Fibroblast of skin of scalp (primary cell): ENCODE measurements at places on chromosomes 2 and 18.

GRCh38 chr2:217909156-217909820, 93.5 kb downstream of the TNS1 start:
- DNase-seq = no peak

- DNase-seq = no peak
These were observed 2.8 kb upstream of the WNT10A start for GRCh38 chr2:218877891-218878290.

GRCh38 chr2:227082286-227082685, 81.7 kb downstream of the COL4A4 start:
- DNase-seq = no peak

DNA sequence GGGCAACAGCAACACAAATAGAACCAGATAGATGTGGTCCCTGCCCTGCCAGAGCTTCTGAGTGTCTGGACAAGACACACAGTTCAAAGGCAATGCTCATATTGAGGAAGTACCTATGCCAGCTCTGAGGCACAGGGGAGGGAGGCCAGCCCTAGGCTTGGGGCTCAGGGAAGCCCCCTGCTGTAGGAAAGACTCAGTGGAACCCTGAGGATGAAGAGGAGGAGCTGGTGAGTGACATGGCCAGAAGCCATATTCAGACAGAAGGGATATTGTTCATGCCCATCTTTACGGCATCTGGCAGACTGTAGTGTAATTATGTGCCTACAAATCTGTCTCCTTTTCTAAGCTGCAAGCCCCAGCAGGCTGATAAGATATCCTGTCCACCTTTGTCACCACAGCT, 8.8 kb downstream of the SIGLEC15 start:
- no peak for DNase-seq

DNA sequence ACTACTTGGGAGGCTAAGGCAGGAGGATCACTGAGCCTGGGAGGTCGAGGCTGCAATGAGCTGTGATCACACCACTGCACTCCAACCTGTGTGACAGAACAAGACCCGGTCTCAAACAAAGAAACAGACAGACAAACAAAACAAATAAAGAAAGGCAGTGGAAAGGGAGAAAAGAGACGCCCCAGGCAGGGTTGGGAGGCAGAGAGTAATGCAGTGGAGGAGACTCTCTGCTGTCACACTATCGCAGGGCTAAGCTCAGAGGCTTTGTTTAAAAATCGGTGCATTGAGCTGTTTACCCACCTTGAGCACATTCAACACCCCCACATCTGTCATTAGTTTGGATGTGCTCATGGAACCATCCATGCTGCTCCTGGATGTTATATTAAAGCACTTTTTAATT, 84.2 kb upstream of the RMP24 start:
- no peak for DNase-seq

- no peak for DNase-seq
These were observed 16.7 kb downstream of the CAPN10 start for GRCh38 chr2:240603081-240603835.

- no peak for DNase-seq
These were observed 9.0 kb upstream of the RNF103 start for GRCh38 chr2:86632672-86633071.

GRCh38 chr18:55405893-55406406, 182.0 kb downstream of the TCF4 start:
- peak; percentile 97 for DNase-seq

DNA sequence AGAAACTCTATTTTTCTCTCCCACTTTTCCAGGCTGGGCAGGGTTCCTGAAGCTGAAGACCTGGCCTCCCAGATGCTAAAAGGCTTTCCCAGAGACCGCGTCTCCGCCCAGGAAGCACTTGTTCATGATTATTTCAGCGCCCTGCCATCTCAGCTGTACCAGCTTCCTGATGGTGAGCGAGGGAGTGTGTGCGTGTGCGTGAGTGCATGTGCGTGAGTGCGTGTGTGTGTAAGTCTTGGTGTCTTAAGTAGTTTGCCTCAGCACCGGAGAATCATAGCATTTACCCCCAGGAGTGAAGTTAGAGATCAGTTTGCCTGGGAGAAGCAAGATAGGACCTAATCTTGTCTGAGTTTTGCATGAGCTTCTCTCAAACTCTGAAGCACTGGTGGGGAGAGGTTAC, 73.7 kb downstream of the CDK15 start:
- DNase-seq = no peak

GRCh38 chr2:168736649-168737445, 65.6 kb upstream of the NOSTRIN start:
- no peak for DNase-seq

DNA sequence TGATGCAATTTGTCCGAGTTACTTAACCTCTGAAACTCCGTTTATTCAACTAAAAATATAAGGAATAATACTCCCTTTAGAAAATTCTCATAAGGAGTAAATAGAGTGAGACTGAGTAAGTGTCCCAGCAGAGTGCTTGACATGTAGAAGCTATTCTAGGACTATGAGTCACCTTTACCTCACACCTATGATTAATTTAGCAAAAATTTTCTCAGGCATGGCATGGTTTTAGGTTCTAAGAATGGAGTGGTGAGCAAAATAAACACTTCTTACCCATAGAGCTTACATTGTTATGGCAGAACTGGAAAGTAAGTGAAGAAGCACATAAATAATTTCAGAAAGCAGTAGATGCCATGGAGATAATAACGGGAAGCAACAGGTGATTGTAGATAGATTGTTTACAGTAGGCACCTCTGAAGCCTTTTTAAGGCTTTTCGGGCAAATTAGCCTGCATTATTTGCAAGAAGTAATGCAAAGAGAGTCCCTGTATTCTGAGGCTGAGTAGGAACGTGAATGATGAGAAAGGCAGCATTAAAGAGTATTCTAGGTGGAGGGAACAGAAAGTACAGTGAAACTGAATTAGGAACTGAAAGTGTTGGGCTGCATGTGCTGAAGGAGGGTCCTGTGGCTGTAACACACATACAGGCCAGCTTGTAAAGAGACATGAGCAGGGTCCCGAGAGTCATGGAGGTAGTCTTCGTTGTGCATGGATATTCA, 209.2 kb downstream of the ZNF407 start:
- peak; percentile 73 for DNase-seq

DNA sequence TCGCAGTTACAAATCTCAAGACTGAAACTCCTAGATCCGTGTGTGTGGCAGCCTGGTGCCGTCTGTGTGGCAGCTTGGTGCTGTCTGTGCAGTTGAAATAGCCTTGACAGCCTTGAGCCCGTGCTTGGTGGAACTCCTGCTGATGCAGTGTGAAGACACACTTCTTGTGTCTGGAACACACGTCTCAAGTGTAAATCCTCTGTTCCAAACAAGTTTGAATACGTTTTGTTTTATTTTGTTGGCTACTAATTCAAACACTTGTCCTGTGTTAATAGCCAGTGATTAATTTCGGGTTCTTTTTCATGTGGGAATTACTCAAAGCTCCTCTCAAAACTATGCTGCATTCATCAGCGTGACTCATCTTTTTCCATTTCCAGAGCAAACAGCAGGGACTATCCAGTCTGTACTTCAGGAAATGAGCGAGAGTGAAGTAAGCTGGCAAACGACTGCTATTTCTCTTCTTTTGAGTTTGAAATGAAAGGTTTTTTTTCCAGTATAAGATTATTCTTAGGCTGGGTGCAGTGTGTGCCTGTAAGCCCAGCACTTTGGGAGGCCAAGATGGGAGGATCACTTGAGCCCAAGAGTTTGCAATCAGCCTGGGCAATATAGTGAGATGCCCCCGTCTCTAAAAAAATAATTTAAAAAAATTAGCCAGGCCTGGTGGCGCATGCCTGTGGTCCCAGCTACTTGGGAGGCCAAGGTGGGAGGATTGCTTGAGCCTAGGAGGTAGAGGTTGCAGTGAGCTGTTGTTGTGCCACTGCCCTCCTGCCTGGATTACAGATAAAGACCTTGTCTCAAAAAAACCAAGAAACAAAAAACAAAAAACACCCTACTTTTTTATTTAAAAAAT, 152.9 kb downstream of the SPP2 start:
- peak; percentile 94 for DNase-seq

- no peak for DNase-seq
These were observed 34.8 kb downstream of the CACNB4 start for GRCh38 chr2:152064001-152064400.

DNA sequence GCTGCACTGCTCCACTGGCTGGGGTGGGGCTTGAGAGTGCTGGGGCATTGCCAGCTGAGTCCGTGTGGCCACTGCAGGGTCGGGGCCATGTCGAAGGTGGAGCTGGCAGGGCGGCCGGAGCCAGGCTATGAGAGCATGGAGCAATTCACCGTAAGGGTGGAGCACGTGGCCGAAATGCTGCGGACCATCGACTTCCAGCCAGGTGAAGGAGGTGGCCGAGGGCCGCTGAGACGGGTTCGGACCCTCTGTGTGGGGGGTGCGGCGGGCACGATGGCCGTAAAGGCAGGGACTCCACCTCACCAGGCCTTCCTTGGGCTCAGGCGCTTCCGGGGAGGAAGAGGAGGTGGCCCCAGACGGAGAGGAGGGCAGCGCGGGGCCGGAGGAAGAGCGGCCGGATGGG, 2.1 kb downstream of the UCN start:
- no peak for DNase-seq

GRCh38 chr2:239027391-239028252, 179.7 kb downstream of the TWIST2 start:
- DNase-seq = peak; percentile 43

GRCh38 chr2:231926180-231926741, at the start of gene NPPC:
Gene NPPC (minus strand): TSS chr2:231926396. CDS start chr2:231926249, 147 bp downstream.
- DNase-seq = peak; percentile 40

GRCh38 chr2:49959961-49960553, 805.7 kb upstream of the FSHR start:
- DNase-seq = no peak

DNA sequence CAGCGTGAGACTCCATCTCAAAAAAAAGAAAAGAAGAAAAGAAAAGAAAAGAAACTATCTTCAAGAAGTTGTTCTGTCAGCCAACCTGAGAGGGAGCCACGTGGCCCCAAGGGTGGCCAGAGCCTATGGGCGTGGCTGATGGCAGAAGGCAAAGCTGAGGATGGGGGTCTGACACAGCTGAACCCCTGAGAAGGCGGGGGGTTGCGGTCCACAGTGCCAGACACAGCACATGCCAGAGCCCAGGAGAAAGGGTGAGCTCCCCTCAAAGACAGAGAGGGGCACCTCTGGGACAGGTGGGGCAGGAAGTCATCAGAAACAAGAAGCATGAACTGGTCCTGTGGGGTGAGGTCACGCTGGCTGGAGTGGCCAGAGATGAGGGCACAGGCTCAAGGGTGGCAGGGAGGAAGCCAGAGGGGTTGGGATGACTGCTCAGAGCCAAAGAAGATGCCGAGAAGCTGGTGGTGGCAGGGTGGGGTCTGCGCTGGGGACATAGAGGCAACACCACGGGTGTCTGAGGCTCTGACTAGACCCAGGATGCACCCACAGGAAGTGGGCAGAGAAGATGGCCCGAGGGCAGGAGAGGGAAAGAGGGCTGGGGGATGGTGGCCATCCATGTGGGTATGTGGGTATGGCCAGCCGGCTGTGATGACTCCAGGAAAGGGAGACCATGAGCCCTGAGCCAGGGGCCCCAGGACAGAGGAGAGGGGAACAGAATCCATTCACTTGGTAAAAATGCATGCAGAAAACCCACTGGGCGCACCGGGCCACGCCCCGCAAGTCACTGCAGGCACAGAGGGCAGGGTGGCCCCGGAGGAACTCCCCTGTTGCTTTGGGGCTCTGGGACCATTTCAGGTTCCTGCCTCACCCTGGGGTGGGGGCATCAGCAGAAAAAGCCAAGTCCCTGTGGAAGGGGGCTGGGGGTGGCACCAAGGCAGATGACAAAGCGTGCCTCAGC, 8.4 kb downstream of the KIF1A start:
- no peak for DNase-seq

DNA sequence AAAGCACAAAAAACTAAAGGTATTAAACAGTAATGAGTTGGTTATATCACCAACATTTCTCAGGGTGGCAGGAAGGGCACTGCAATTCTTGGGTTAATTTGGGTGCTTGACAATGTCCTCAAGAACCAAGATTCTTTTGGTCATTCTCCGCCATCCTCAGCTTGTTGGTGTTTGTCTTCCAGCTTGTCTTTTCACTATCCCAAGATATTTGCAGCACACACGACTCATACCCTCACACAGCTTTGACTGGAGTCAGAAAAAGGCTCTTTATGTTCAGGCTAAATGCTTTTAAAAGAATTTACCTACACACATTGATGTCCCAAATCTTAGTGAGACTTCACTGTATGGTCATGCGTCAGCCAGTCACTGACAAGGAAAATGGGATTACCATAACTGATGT, 12.5 kb downstream of the GREB1L start:
- no peak for DNase-seq
